Hippocampal formation (tissue), 2 donors: ENCODE measurements at places on chromosomes 4 and X.

GRCh38 chrX:1355131-1356046 lies 18.8 kb downstream of the IL3RA start:
- DNase-seq: no peak

DNA sequence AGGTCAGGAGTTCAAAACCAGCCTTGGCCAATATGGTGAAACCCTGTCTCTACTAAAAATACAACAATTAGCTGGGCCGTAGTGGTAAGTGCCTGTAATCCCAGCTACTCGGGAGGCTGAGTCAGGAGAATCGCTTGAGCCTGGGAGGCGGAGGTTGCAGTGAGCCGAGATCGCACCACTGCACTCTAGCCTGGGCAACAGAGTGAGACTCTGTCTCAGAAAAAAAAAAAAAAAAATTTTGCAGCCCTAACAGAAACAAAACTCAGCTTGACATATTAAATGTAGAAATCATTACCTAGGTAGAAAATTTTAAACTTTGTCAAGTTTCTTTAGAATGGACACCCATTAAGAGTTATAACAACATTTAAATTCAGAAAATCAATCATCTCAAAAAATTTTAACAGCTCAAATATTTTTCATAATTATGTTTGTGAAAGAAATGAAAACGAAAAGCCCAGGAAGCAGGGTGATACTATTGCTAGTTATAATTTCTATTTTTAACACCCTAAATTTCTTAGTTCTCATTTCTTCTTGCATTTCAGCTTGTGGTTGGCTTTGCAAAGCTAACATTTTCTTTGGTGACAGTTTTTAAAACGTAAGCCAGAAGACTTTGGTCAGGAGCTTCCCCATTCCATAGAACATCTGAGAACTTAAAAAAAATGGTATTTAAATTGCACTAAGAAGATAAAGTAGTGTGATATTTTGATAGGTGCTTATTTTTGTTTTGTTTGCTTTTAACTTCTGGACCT lies 33.3 kb upstream of the RBBP7 start:
- DNase-seq: no peak

DNA sequence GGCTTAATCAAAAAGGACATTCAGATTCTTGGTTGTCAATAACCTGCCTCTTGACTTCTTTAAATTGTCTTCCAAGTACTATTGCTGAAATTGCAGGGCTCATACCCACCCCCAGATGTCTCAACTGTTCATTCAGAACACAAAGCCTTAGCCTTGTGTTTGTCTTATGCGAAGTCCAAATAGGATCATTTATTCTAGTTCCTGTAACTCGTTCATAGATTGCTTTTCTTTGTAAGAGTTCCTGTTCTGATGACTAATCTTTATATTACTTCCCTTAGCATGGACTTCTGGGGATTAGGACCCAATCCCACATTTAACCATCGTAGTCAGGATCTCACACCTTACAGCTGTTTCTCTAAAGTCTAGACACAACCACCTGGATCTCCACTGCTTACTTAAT lies 226.0 kb downstream of the VEGFC start:
- no peak for DNase-seq

GRCh38 chrX:143287236-143287635 lies 230.0 kb downstream of the SPANXN3 start:
- DNase-seq: no peak

- DNase-seq: no peak
These were observed 132.1 kb downstream of the PWWP3B start for GRCh38 chrX:106300239-106300638.

GRCh38 chr4:2217726-2218125 lies 24.2 kb downstream of the HAUS3 start:
- DNase-seq: no peak

DNA sequence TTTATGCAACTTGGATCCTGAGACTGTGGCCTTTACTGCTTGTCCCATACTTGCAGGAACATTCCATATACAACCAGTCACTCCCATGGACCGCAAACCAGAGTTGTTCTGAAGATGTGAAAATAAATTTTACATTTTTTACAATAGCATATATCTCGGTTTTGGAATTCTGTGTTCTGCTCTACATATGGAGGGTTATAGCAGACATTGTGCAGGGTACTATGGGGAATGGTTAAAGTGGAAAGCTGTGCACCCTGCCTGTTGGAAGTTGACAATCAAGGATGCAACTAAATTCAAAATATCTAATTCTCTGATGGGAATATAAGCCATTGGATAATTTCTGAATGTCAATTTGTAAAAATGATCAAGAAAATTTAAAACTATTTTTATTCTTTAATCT lies 603.3 kb downstream of the RAB28 start:
- no peak for DNase-seq

GRCh38 chrX:49762175-49762720 lies 66.5 kb upstream of the PAGE1 start:
- DNase-seq: no peak

DNA sequence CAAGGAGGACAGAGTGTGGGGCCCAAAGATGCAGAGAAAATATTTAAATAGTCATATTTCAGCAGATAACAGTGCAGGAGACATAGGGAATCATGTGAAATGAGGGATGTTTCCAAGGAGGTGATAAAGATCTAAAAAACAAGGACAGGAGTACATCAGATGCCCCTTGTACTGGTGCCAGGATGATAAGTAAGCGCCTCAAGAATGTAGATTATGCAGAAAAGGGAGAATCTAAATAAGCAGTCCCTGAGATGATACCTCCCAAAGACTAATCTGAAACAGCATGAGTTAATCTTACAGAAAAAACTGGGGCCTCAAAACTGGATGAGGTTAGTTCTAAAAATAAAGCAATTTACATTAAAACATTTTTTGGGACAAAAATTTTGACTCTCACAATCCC lies 136.1 kb upstream of the WDFY3 start:
- DNase-seq: no peak

DNA sequence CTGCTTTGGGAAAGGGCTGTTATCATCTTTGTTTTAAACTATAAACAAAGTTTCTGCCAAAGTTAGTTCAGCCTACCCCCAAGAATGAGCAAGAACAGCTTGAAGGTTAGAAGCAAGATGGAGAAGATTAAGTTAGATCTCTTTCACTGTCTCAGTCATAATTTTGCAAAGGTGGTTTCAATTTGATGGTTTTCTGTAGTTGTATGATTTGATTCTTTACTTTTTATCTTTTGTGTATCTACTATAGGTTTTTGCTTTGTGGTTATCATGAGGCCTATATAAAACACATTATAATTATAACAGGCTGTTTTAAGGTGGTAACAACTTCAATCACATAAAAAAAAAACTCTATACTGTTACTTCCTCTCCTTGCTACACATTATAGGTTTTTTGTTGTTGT lies 35.4 kb upstream of the ALG13 start:
- no peak for DNase-seq

- DNase-seq: no peak
These were observed 36.7 kb downstream of the SLC9A6 start for GRCh38 chrX:136021903-136022302.

- DNase-seq: no peak
These were observed 30.7 kb upstream of the HPGD start for GRCh38 chr4:174553031-174553430.

DNA sequence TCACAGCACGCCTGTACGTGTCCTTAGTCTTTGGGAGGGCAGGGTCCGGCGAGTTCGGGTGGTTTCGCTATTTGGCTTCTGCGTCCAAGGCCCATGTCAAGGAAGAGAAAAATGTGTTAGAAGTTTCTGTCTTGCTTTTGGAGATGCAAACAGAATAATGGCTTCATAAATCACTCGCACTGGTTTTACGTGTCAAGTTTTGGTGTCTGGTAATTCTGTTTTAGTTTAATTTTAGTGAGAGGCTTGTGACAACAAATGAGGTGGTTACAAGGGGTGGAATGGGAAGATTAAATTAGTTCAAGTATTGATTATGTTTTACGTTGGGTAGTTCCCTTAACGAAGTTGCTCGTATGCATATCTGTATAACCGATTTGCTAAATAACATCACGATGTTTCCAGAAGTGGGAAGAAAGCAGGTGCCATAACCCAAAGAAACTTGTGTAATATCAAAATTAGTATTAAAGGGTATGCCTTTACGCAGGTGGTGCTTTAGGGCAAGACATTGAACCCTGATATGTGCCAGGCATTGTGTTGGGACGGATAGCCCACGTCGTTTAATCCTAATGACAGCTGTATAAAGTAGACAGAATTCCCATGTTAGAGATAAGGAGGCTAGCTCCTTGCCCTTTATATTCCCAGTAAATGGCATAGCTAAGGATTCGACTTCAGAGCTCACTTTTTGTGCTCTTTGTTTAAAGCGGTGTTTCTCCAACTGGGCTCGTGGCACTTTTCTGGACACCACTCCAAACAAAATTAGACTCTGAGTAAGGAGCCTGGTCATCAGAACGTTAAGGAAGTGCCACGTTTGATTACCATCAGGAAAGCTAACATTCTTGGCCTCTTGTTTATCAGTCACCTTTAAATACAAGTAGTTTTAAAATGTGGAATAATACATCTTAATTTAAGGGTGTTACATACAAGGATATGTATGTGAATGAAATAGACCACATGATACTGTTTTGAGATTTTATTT lies 843 bp downstream of the RPL34 start:
- no peak for DNase-seq

GRCh38 chrX:43469391-43470054 lies 186.6 kb upstream of the MAOA start:
- DNase-seq: no peak

GRCh38 chrX:19774905-19775304 lies 112.5 kb downstream of the SH3KBP1 start:
- no peak for DNase-seq

DNA sequence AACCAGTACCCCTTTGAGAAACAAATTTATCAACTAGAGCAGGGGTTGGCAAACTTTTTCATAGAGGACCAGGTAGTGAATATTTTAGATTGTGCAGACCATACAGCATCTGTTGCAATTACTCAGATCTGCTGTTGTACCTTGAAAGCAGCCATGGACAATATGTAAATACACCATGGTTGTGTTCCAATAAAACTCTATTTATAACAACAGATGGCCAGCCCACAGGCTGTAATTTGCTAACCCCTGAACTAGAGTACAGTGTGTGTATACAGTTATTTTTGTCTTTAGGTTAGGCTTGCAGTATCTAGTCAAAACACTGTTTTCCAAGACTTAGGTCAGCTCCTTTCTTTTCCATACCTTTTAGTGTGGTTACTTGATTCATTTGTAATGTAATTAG lies 54.4 kb downstream of the PHKA1 start:
- no peak for DNase-seq

DNA sequence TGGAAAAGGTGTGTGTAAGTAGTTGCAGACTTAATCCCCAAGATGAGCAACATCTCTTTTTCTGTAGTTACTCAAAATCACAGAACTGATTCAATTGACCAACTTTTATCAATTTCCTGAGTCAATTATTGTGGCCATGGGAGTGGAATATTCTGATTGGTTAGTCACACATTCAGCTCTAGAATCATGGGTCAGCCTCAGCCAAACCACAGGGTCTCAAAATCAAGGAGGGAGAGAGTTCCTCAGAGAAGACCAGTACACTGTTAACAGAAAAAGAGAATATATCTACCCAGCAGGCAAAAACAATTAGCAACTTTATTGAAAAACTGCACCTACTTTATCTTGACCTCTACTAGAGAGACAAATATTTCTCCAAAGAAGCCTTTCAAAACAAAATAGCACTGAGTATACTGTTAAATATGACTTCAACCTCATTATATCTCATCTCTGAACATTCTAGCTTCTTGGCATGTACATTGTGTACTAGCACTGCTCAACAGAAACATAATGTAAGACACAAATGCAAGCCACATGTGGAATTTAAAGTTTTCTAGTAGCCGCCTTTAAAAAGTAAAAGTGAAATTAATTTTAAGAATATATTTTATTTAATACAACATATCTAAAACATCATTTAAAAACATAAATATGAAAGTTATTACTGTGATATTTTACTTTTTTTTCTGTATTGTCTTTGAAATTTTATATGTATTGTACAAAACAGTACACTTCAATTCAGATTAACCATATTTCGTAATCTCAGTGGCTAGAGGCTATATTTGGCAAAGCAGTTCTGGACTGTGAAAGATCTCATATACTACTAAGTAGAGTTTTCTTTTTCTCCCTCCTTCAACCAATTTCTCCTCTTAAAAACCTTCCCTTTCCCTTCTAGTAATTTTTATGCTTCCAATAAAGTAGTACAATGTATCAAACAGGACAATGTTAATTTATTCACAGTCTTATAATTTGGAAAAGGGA lies 11.8 kb upstream of the LCORL start:
- no peak for DNase-seq

DNA sequence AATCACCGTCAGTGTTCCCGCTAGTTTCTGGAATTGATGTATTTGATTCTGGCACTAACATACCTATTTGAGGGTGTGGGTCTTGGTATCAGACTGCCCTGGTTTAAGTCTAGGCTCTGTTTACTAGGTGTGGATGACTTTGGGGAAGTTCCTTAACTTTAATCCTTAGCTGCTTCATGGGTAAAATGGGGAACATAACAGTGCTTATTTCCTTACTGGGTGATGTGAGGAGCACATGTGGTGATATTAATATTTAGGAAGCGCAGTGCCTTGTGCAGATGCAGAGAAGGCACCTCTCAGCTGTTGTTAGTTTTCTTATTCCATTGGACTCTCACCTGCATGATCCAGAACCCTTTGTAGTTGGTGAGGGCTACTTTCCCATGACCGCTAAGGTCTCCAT lies 17.1 kb downstream of the RNF4 start:
- no peak for DNase-seq

DNA sequence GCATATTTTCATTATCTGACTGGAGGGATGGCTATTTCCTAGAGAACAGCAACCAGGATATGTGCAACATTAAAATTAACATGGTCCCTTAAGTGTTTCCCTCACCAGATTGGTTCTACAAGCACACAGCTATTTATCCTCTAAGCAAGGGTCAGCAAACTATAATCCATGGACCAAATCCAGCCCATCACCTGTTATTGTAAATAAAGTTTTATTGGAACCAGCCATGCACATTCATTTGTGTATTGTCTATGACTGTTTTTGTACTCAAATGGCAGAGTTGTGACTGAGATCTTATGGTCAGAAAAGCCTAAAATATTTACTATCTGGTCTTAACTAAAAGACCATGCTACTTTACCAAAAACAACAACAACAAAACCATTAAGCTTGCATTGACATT lies 77.9 kb downstream of the AMELX start:
- no peak for DNase-seq

DNA sequence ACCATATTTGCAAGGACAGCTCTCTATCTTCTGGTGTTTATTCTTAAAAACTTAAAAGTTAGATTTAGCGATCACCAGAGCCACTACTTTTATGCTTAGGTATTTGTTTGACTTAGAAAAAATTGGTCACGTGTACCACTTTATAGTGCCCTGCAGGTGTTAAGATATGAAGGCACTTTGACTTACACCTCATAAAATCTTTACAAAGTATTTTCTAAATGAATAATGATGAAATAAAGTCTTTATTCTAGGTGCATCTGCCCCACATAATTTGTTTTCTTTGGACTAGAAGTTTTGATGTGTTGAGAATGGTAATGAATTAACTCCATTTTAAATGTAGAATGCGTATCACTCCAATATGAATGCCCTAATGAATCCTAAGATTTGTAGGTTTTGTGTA lies 2.9 kb downstream of the FMR1 start:
- DNase-seq: no peak

DNA sequence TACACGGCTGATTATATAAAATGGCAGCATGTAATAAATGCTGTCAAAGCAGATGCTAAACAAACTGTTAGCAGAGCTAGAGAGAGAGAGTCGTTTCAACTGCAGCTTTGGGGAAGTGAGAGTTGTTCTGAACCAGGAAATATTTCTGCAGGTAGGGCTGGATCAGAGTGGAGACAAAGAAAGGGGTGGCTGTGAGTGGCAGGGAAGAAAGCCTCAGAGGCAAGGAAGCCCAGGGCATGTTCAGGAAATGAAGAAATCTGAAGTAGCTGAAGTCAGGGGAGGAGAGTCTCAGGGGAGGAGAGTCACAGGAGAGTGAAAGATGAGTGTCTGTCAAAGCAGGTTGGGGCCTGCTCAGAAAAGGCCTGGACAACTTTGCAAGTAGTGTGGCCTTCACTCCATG lies 48.4 kb upstream of the RPS6KA3 start:
- DNase-seq: no peak
